ENCODE measurements at places on chromosomes 16 and 17.

DNA sequence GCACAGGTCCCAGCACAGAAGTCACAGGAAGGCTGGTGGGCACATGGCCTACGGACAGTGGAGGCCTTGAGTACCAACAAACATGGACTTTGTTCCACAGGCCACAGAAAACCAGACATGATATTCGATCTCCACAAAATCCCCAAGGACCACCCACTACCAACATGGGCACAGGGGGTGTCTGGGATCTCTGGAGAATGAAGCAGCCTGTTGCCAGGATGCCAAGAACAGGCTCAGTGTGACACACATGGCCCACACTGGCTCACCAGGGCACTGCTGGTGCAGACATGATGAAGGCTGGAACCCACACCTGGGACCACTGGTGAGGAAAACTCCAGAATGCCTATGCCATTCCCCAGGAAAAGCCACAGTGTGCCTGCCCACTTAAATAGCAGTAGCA lies 120.2 kb downstream of the C16orf78 start:
- DNase-seq = no peak

DNA sequence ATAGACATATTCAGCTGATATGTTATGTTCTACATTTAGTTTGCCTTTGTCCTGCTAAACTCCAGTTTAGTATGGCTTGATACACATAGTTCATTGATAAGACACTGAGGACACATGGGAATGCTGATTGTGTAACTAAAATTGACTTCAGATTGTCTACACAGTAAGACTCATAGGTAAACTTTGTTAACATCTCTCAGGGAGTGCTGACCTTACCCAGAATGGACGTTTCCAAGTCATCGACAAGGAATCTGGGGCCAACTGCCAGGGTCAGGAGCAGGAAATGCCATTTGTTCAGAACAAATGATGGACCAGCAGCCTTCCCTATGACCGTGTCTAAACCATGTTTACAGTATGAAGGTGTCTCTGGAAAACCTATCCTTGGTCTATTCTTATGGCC lies 58.7 kb downstream of the DYNLRB2 start:
- DNase-seq = no peak

DNA sequence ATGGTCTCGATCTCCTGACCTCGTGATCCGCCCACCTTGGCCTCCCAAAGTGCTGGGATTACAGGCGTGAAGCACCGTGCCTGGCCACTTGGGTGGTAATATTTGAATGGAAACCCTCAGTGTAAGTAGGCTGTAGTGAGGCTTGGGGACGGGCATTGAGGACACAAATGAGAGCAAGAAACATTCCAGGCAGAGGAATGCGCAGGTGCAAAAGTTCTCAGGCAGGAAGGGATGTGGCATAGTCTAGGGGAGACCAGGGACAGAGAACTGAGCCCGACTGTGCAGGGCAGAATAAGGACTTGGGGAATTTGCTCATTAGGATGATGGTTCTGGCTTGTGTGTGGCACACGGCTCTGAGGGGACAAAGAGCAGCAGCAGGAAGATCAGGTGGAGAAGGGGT lies 54.8 kb downstream of the GRB2 start:
- DNase-seq = no peak

GRCh38 chr16:66335704-66336329 lies 30.7 kb upstream of the CDH5 start:
- no peak for DNase-seq

GRCh38 chr17:49471089-49471683 lies 23.9 kb upstream of the NGFR start:
- no peak for DNase-seq

- DNase-seq = no peak
Measured at GRCh38 chr17:6756425-6757031, 682 bp downstream of the XAF1 start.

GRCh38 chr16:71383054-71383773 lies 24.7 kb downstream of the CALB2 start:
- DNase-seq = no peak

DNA sequence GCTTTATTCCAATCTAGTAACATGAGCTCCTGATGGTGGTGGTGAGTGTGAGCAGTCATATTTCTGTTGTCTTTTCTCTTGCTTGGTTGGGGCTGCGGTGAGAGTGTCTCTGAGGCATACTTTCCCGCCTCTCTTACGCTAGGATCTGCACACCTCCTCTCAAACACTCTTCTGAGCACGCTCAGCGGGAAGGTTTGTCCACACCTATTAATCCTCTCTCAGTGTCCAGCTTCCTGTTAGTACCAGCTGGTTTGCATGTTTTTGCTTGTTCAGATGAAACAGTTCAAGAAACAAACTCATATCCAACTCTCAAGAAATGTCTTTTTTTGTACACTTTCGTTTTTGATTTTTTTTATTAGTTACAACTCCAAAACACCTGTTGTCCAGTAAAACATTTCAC lies 89.5 kb downstream of the CCDC182 start:
- no peak for DNase-seq

GRCh38 chr16:74202009-74202408 lies 94.6 kb upstream of the PSMD7 start:
- DNase-seq = no peak

GRCh38 chr17:44385287-44386181 lies 3.9 kb downstream of the ITGA2B start:
- DNase-seq = peak; percentile 69

All from progenitor cell of endocrine pancreas (in vitro differentiated cells).